Epithelial cell of prostate (primary cell): ENCODE measurements at places on chromosomes 5 and 9.

GRCh38 chr5:150499437-150499956 is 8.4 kb upstream of the NDST1 start:
- DNase-seq = no peak

DNA sequence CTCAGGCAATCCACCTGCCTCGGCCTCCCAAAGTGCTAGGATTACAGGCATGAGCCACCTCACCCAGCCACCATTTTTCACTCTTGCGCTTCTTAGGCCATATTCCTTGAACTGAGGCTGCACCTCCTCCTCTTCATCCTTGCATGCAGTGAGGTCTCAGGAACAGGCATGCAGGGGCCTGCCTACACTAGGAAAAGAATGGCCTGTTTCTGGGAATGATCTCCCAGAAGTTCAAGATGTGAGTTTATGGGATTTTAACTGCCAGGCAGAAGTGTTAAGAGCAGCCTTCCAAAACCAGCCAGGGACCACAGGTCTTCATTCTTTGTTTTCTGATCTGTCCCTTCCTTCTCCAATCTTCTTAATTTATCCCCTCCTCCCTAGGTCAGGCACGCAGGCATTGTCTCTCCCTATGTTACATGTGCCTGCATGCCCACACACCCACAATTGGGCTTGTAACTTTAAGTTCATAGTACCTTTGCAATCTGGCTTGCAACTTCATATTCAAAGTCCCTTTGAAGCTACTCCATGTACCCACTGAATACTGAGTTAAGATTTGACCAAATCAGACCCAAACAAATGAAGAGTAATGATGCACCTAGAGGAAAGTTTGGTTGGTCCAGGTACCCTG is 10.5 kb upstream of the HSPA4 start:
- peak; percentile 56 for DNase-seq

GRCh38 chr5:66987126-66987525 is 209.5 kb downstream of the CD180 start:
- no peak for DNase-seq

DNA sequence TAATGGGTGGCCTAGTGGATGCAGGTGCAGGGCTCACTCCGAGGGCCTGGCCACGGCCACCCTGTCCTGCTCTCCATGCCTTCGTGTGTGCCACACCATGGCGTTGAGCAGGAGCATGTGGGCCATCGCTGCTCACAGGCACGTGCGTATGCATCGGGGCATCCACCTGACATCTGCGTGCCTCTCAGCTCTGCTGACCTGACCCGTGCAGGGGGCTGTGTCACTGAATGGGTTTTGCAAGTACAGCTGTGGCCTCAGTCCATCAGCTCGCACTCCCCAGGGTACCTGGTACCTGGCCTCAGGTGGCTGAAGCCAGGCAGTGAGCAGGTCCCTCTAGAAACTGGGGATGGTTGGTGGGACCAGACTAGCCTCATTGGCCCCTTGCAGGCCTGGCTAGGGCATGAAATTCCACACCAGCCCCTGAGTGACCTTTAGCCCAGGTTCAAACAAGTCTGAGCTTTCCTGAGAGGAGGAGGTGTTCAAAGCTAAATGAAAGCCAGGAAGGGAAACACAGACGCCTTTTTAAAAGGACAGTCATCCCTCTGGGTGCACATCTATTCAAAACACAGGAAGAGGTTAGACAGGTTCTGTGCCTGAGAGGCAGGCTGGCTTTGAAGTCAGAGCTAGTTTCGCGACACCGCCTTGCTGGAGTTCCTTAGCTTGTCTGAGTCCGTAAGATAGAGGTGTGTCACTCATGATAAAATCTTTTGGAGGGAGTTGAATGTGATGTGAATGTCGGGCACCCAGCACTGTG is 74.0 kb downstream of the MACROH2A1 start:
- no peak for DNase-seq

DNA sequence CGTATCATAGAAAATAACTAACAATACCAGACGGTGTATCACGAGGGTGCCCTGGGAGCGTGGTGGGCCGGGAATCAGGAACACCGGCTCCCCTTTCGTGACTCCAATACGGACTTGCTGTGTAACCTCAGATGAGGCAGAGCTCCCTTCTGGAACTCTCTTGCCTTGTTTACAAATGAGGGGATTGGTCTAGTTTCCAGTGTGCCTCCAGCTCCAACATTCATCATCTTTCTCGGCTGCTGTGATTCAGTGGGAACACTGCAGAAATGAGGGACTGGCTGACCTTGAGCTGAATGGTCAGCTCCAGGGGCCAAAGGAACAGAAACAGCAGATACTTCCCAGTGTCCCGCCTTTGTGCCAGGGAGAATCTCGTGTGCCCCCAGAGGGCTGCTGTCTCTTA is 22.6 kb upstream of the TGFBI start:
- no peak for DNase-seq

DNA sequence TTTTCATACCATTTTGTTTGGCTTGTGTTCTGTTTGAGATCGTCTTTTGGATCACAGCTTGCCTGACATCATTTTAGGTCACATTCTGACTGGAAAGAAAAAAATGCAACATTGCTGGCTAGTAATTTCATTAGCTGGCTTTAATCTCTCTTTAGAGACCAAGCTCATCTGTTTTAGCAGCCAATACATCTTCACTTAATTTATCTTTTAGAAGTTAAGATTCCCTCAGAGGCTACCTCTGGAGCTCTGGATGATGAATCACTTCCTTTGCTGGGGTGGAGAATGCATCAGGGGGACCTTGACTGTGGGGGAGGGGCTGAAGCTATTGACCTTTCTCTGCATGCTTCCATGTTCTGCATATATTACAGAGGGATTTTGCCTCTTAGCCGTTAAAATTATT is 181.5 kb upstream of the OTULINL start:
- no peak for DNase-seq

- DNase-seq = no peak
Observed at GRCh38 chr5:96133341-96134079, 171.9 kb upstream of the ELL2 start.

DNA sequence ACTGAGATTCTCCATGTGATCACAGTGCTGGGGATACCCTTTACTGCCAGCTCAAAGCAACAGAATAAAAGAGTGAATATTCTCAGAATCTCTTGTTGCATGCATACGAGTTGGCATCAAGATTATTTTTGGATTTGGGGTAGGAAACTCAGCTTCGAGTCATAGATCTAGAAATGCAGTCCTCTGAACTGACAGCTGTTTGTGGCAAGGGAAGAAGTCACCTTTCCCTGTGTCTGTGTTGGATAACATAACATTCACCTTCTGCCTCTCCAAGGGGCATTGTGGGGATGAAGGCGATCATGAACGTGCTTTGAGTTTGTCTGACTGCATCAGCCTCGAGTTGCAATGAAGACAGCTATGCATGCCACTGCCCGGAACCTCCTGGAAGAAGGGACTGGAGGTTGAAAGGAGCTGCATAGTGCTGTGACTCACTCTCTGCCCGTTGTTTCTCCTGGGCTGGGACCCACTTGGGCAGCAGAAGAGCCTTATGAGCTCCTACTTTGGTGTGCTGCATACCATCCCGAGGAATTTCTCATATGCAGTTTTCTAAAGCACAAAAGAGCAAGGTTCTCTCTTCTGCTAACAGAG is 231.7 kb downstream of the ARHGAP26 start:
- no peak for DNase-seq

DNA sequence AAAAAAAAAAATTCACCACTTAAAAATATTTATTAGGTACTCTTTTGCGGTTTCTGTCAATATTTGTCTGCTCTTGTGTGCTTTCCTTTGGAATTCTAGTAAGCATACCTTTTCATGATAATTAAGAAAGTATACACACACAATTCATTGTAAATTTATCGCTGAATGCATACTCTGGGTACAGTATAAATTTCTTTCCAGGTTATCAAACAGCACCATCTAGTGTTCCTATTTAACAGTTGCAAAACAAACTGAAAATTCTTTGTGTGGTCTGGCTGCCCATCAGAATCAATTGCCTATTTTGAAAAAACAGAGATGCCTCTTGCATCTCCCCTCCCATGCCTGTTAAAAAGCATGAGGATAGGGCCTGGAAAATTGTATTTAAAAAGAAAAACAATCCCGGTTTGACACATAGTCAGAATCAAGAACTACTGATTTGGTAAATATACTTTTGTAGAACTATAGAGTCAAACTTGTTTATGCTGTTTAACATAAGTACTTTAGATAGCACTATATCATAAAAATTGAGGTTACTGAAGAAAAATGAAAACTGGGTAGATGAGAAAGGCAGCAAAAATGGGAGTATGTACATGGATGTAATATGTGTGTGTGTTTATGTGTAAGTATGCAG is 16.2 kb downstream of the PGGT1B start:
- no peak for DNase-seq

DNA sequence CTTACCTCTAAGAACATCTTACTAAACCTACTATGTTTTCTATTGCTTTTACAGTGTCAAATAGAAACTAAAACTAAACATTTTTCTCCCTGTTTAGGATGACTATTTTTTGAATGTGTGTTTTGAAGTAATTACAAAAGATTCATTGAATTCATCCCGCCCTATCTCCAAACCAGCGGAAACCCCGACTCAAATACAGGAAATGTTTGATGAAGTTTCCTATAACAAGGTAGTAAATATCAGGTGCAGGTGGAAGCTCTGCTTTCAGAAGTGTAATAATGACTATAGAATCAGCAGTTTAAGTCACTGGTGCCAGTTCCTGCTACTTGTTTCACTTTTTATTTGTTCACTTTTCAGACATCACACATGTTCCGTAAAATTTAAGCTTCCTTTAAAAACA is 20.0 kb downstream of the ERAP2 start:
- DNase-seq = no peak

DNA sequence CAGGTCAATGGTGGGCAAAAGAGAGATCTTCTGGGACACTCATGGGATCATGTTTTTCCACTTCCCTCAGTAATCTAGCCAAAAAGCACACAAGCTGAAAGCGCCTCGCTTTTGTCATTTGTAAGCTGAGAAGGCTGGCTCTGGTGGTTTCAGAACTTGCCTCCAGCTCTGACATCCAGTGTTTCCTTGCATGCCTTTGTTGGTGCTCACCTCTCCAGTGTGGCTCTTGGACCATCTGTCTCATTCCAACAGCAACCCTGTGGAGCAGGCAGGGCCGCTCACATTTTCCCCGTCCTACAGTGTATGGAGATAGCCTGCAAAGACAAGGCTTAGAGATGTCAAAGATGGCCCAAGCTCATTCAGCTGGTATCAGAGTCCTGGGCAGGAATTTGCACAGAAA is 160.8 kb upstream of the KLF4 start:
- DNase-seq = no peak

- DNase-seq = no peak
Observed at GRCh38 chr5:165616490-165617405, 2111.3 kb downstream of the MAT2B start.

- no peak for DNase-seq
Observed at GRCh38 chr9:106112935-106113334, 418.6 kb downstream of the TMEM38B start.

DNA sequence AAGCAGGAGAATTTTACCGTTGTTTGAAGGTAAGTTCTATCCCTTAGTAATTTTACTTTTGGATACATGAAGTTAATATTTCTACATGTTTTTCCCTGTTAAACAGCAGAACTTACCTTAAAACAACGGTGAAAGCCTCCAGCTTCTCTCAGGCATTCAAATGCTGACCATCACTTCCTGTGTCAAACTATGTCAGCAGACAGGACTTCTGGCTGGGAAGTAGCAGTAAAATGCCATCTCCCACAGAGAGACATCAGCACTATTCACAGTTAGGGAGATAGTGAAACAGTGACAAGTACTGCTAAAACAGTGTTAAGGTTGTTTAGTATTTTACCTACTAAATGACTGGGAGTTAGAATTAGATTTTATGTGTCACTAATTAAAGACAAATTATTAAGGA is 34.2 kb upstream of the GOLGA1 start:
- no peak for DNase-seq

GRCh38 chr5:10592601-10593000 is 28.7 kb downstream of the ANKRD33B start:
- DNase-seq = no peak

- DNase-seq = no peak
Observed at GRCh38 chr9:128405077-128405779, 15.4 kb upstream of the CERCAM start.

GRCh38 chr5:168261227-168261571 is 30.2 kb upstream of the WWC1 start:
- no peak for DNase-seq

DNA sequence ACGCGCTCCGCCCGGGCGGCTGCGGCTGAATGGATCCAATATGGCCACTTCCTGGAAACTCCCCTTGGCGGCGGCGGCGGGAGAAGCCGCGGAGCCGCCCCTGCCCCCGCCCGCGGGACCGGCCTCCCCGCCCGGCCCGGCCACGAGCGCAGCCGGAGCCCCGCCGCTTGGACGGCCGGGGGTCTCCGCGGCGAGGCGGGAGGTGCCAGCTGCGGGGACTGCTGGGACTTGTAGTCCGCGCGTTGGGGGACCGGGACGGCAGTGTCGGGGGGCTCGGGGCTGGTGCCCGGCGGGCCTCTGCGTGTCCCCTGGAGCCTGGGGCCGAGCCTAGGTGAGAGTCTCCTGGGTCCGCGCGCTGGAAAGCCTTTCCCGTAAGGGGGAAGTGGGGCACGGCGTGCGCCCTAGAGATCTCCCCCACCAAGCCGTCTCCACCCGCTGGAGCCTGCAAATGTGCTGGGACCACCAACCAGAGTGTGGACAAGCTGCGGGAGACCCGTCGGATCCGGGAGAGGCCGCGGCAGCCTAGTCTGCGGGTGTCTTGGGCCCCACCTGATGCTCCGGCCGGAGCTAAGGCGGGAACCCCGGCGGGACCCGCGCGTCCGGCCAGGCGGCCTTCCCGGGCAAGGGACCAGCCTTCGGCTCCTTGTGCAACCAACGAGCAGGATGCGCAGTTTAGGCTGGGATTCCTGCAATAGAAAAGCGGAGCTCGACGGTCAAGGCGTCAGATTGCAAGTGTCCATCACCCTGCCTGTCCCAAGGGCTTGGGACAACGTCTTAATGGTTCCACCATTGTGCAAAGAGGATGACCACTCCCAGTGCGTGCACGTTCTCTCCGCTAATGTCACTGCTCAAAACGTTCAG is at the start of gene SEPTIN8:
Gene SEPTIN8, minus strand, starts transcription at position 31 of the 861 bp plus-strand sequence. CDS start 102 bp downstream, outside the sequence.
- no peak for DNase-seq
